RPMI8226 (cell line): ENCODE measurements at places on chromosomes 3 and 15.

- DNase-seq, result peak; percentile 46
These were observed 29.8 kb downstream of the GNB4 start for GRCh38 chr3:179421500-179421899.

DNA sequence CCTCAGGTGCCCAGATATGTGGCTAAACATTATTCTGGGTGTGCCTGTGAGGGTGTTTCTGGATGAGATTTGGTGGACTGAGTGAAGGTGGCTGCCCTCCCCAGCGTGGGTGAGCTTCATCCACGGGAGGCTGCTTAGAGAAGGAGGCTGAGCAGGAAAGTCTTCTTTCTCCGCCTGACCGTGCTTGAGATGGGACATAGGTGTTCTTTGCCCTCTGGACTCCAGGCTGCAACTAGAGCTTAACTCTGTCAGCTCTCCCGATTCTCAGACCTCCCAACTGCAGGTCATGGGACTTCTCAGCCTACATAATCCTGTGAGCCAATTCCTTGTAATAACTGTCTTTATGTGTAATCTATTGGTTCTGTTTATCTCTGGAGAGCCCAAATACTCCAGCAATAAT lies 34.1 kb downstream of the RAB7A start:
- DNase-seq, result no peak

DNA sequence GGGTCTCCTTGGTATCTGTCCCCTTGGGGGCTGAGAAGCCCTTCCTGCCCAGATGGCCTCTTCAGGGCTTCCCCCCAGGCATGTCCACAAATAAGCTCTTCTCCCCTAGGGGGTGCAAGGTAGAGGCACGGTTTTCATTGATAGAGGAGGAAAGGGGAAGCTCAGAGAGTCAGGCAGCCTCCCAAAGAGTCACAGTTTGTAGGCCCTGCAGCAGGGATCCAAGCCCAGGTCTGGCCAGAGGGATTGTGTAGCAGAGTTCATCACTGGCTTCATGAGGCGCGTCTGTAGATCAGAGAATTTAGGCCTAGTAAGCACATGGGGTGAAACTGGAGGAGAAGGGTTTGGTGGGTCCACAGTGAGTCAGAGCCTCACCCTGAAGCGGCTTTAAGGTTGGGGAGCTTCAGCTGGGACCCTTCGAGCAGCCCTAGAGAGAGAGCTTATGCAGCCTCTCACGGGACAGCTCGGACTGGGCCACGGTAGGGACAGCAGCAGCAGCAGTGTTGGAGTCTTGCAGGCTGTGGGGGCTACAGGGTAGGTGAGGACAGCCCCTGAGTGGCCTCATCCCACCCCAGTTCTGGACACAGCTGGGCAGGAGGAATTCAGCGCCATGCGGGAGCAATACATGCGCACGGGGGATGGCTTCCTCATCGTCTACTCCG lies 37.5 kb upstream of the ESYT3 start:
- DNase-seq, result no peak

DNA sequence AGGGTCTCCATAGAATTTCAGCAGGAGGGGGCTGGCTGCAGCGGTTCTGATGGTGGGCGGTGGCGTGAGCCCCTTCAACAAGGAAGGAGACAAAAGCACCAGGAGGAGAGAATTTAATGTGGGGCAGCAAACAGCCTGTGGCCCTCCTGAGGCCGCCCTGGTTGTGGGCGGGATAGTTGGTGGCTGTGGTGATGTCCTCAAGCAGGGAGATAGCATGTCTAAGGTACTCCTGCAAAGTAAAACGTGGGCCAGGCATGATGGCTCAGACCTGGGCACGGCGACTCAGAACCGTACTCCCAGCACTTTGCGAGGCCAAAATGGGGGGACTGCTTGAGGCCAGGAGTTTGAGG lies 94.0 kb downstream of the LRRK1 start:
- no peak for DNase-seq

DNA sequence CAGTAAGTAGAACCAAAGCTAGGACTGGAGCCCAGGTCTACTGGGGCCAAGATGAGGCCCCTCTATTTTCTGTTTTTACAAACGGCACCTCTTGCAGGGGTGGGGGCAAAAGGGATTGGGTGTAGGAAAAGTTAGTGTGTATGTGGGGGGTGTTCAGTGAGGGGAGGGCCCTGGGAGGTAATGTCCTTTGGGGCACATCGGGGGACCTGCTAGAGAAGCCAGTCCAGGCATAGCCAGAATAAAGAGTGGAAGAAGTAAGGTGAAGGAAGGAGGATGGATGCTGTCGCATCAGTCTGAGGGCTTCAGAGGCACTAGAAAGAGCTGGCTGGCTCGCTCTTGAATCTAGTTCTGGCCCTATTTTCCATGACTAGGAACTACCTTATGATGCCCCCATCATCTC lies 2.6 kb downstream of the PLCD1 start:
- DNase-seq, result no peak
